ENCODE measurements at places on chromosomes 12 and 14. TPM values are rescaled to one million over a fixed set of nuclear protein-coding genes. Genes with fewer than 3 reads are reported as not detected.

- peak overlapping the region; percentile 67 for H3K4me3 ChIP-seq
- H3K4me1 ChIP-seq, result peaks cover 24% of the 10 kb centered on the region
These were observed 816 bp upstream of the SLC8A3 start for GRCh38 chr14:70189456-70190077.

- no peaks in the 10 kb centered on the region for H3K4me1 ChIP-seq
- H3K27ac ChIP-seq, result no peak overlapping the region
- no peaks in the 10 kb centered on the region for H3K27me3 ChIP-seq
- H3K4me3 ChIP-seq, result no peak overlapping the region
These were observed 90.2 kb downstream of the FUT8 start for GRCh38 chr14:65502676-65503124.

- no peak overlapping the region for H3K4me3 ChIP-seq
- H3K4me1 ChIP-seq, result no peaks in the 10 kb centered on the region
- DNase-seq, result no peak
- no peaks in the 10 kb centered on the region for H3K36me3 ChIP-seq
These were observed 107.6 kb downstream of the MGAT4C start for GRCh38 chr12:86148612-86149011.

DNA sequence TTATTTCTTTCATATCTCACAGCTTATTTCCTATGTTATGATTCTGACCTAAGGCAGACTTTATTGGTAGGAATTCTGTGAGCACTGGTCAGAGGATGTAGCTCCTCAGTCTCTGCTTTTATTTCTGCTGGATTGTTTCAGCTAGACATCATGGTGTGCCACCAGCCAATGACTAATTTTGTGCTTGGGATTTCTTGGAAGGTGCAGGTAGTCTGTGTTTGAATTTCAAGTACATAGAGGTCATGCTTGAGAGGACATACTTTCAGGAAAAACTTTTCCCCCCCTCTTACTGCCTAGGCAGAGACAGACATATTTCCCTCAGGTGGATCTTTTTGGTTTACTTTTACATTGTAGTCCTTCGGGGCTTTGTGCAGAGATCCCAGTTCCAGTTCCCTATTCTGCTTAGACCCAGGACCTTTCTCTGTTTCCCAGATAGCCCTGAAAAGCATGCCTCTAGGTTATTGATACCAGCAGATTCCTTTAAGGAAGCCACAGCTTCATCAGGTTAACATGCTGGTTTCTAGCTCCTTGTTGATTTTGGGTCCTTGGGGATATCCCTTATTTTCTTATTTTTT is 28.6 kb downstream of the BRMS1L start:
- H3K4me1 ChIP-seq, result no peaks in the 10 kb centered on the region
- H3K27ac ChIP-seq, result no peak overlapping the region
- H3K4me3 ChIP-seq, result no peak overlapping the region
- no peak for DNase-seq
- no peaks in the 10 kb centered on the region for H3K27me3 ChIP-seq

Gene NTN4
- polyA plus RNA-seq, result 10.5 TPM

Gene TRIM9
- 0.70 TPM for polyA plus RNA-seq

- no peaks in the 10 kb centered on the region for H3K4me1 ChIP-seq
- H3K27me3 ChIP-seq, result no peaks in the 10 kb centered on the region
- no peak overlapping the region for H3K27ac ChIP-seq
- H3K36me3 ChIP-seq, result no peaks in the 10 kb centered on the region
- DNase-seq, result no peak
- no peak overlapping the region for H3K4me3 ChIP-seq
These were observed 101.2 kb upstream of the LRFN5 start for GRCh38 chr14:41505491-41505890.

DNA sequence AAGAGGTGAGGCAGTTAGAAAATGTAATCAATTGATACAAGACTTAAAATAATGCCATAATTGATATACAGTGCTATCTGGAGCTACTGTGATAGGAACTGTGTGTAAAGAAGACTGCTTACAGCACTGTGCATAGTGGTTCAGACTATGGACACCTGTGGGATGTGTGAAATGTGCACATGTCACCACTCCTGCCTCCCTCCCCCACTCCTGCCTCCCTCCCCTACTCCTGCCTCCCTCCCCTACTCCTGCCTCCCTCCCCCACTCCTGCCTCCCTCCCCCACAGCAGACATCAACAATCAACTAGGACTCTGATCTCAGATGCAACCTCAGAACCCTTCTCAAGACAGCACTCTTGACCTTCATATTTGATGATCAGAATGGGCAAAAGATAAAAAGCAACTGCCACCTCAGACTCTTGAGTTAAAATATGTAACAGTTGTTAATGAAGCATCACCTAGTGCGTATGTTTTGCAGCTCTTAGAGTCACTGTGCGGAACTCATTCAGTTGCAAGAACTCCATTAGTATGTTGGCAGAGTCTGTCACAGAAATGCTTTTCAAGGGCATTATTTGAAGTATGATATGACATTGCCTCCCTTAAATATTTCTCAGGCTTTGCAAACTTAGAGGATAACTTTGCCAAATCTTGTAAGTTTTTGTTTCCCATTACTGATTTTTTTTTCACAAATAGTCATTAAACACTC is 255.2 kb upstream of the DDHD1 start:
- H3K27me3 ChIP-seq, result no peaks in the 10 kb centered on the region
- no peak overlapping the region for H3K27ac ChIP-seq

Gene C3AR1
- polyA plus RNA-seq, result 6.3 TPM

Gene DNAJC22
- 1.6 TPM for polyA plus RNA-seq

- no peaks in the 10 kb centered on the region for H3K36me3 ChIP-seq
- no peak overlapping the region for H3K27ac ChIP-seq
- H3K4me3 ChIP-seq, result no peak overlapping the region
- no peaks in the 10 kb centered on the region for H3K4me1 ChIP-seq
- DNase-seq, result no peak
- no peaks in the 10 kb centered on the region for H3K27me3 ChIP-seq
These were observed 37.9 kb downstream of the ASCL1 start for GRCh38 chr12:102995372-102995771.

DNA sequence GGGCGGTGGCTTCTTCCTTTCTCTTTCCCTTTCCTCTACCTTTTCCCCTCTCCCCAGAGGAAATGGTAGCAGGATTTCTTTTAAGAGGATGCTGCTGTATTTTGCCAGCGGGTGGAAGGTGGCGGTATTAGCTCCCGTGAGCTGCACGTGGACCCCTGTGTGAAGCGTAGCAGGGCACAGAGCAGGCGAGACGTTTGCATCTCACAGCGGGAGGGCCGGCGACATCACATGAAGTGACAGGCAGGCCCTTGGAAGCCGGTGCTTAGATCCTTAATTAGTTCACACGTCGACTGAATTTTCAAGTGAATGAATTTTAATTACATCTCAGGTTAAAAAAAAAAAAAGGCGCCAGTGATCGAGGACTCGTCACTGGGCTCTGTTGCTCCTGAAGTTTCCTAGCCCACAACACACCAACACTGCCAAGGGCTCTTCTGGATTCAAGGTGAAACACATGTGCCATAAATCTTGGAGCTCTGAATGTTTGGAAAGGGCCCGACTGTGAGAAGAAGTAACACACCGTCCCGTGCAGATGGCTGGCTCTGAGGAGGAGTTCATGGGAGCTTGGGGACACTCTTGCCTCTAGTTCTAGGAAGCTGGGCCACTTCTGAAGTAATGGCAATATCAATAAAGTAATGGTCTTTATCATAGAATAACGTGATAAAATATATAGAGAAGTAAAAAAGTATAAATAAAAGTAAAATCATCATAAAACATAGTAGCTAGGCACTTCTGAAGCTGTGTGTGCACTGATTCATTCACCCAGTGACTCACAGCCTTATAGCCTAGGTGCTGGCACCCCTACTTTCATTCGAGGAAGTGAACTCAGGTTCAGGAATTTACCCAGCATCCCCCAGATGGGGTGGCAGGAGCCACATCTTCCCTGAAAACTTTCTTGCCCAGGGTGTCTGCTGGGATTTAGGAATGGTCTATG is 75.3 kb downstream of the AACS start:
- H3K27me3 ChIP-seq, result no peaks in the 10 kb centered on the region
- H3K4me1 ChIP-seq, result no peaks in the 10 kb centered on the region
- DNase-seq, result no peak
- no peak overlapping the region for H3K4me3 ChIP-seq
- H3K27ac ChIP-seq, result no peak overlapping the region

- no peaks in the 10 kb centered on the region for H3K36me3 ChIP-seq
- H3K4me1 ChIP-seq, result peaks cover 44% of the 10 kb centered on the region
- DNase-seq, result no peak
- no peak overlapping the region for H3K27ac ChIP-seq
- H3K27me3 ChIP-seq, result no peaks in the 10 kb centered on the region
These were observed 1.3 kb downstream of the MYL6B start for GRCh38 chr12:56153678-56154065.

- peaks cover 6% of the 10 kb centered on the region for H3K4me1 ChIP-seq
- H3K27me3 ChIP-seq, result no peaks in the 10 kb centered on the region
- DNase-seq, result no peak
These were observed 30.9 kb upstream of the KLRD1 start for GRCh38 chr12:10276774-10277173.

Gene DRAM1
- polyA plus RNA-seq, result 16.3 TPM

Gene ERP27
- 3.5 TPM for polyA plus RNA-seq

GRCh38 chr12:84508851-84509260 is 403.7 kb downstream of the SLC6A15 start:
- H3K4me1 ChIP-seq, result no peaks in the 10 kb centered on the region
- no peaks in the 10 kb centered on the region for H3K27me3 ChIP-seq
- no peaks in the 10 kb centered on the region for H3K36me3 ChIP-seq
- no peak overlapping the region for H3K4me3 ChIP-seq
- DNase-seq, result peak; percentile 67
- H3K27ac ChIP-seq, result no peak overlapping the region

Gene IL31
- not detected for polyA plus RNA-seq

Gene PMEL
- polyA plus RNA-seq, result 0.75 TPM

- H3K4me1 ChIP-seq, result no peaks in the 10 kb centered on the region
- no peaks in the 10 kb centered on the region for H3K36me3 ChIP-seq
- no peak for DNase-seq
- H3K27me3 ChIP-seq, result no peaks in the 10 kb centered on the region
- no peak overlapping the region for H3K4me3 ChIP-seq
These were observed 35.1 kb downstream of the ST8SIA1 start for GRCh38 chr12:22299294-22299912.

DNA sequence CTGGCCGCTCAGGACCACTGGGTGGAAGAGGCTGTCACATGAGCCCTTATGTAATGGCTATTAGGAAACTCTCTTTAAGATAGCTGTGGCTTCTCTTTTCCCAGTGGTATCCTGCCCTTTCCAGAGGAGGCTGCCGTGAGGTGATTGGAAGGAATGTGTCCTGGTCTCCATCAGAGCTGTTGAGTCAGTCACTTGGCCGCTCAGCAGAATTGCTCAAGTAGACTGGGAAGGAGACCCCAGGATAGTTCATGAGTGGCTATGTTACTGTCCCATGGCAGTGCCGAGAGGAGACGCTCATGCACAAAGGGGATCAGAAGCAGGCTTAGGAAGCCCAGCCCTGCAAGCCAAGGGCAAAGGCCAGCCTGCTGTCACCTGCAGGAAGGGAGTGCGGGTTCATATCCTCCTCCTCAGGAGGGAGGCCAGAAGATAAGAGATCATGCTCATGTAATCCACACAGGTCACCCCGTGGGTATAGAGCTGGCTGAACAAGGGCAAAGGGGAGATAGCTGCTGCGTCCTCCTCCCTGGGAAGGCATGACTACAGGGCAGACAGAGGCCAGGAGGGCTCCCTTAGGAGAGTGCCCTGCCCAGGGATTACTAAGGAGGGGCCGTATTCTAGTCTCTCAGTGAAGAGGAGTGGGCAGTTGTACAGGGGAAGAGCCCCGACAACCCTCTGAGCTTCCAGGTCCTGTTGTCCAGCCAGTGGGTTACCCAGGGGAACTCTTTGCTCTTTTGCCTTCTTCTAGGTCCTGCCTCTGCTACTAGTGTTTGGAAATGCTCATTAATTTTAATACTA is 137.0 kb upstream of the MAX start:
- no peak overlapping the region for H3K4me3 ChIP-seq
- H3K4me1 ChIP-seq, result peaks cover 47% of the 10 kb centered on the region
- H3K27ac ChIP-seq, result no peak overlapping the region
- no peak for DNase-seq
- no peaks in the 10 kb centered on the region for H3K36me3 ChIP-seq

Gene PCED1B
- 1.4 TPM for polyA plus RNA-seq

GRCh38 chr14:65222440-65222858 is 120.1 kb upstream of the MAX start:
- peaks cover 40% of the 10 kb centered on the region for H3K4me1 ChIP-seq
- no peaks in the 10 kb centered on the region for H3K27me3 ChIP-seq
- DNase-seq, result peak; percentile 73
- H3K4me3 ChIP-seq, result no peak overlapping the region
- H3K27ac ChIP-seq, result no peak overlapping the region
- H3K36me3 ChIP-seq, result no peaks in the 10 kb centered on the region

Gene CD27
- 3.2 TPM for polyA plus RNA-seq

GRCh38 chr12:14554281-14555007 is 13.2 kb downstream of the PLBD1 start:
- H3K4me1 ChIP-seq, result peaks cover 30% of the 10 kb centered on the region
- DNase-seq, result peak; percentile 92
- no peak overlapping the region for H3K4me3 ChIP-seq
- H3K27ac ChIP-seq, result peak overlapping the region; percentile 3

- no peaks in the 10 kb centered on the region for H3K36me3 ChIP-seq
These were observed 12.9 kb upstream of the KRAS start for GRCh38 chr12:25263594-25263993.

Gene TMEM132C
- polyA plus RNA-seq, result 0.81 TPM

Gene CBX5
- polyA plus RNA-seq, result 4.9 TPM

DNA sequence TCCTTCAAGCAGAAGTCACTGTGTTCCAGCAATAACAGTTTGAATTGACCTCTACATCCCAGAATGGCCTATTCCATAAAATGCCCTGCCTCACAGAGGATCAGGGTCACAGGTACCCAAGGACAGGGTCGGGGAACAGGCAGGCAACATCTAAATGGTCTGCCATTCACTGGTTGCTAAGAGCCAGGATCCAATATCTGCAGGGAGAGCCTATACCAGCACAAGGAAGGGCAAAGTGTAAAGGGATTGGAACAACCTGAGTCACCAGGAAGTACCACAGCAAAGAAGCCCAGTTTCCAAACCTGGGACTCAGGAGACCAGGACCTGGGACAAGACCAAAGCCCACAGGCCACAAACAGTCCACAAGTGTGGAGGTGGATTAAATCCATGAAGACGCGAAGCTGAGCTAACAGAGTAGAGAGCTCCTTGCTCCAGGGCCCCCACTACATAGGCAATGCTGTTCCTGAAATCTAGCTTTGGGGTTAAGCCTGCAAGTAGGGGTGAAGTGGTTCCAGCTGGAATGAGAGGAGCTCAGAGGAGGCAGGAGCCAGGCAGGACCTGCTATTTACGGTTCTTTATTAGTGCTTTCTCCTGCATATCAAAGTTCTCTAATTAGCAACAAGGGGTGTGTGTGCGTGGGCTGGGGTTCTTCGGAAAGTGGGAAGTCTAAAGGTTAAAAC is 274.3 kb downstream of the BCL11B start:
- H3K36me3 ChIP-seq, result no peaks in the 10 kb centered on the region
- peaks cover 5% of the 10 kb centered on the region for H3K27me3 ChIP-seq
- H3K4me1 ChIP-seq, result no peaks in the 10 kb centered on the region

GRCh38 chr14:105384041-105384557 is 14.2 kb upstream of the TEX22 start:
- no peaks in the 10 kb centered on the region for H3K4me1 ChIP-seq
- no peak overlapping the region for H3K4me3 ChIP-seq
- H3K27ac ChIP-seq, result no peak overlapping the region
- H3K36me3 ChIP-seq, result peaks cover 95% of the 10 kb centered on the region
